ENCODE measurements at places on chromosomes 3 and 15.

DNA sequence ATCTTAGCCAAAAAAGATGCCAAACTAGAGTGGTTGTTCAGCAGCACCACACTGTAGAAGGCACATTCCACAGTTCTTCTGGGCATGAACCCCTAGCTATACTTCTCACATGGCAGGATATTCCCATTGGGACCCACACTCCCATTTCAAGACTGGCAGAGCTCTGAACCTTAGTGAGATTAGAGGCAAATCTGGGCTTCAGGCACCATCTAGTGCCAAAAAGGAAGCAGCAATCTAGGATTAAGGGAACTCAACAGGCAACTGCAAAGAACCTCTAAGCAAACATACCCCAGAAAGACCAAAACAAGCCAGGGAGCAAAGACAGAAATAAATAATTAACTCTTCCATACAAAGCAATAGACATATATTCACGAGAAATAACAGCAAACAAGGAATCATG, 66.2 kb downstream of the TAFA4 start:
- no peak for DNase-seq

GRCh38 chr3:115165701-115166100, 18.6 kb upstream of the ZBTB20 start:
- no peak for DNase-seq

DNA sequence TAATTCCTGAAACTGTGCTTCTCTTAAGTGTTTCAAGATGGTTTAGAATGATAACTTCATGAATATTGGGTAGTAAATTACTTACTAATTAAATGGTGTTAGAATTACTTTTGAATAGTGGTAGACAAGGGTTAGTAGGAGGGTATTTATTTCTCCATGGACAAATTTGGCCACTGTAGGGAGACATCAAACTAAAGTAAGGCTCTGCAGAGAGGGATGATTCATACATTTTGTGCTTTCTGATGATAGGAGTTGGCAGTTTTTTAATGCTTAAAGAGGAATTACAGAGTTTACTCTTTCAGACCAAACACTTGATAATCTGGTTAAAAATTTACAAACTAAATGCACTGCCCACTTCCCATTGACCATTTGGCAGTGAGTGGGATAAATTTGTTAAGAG, 127.6 kb downstream of the NAALADL2 start:
- no peak for DNase-seq

DNA sequence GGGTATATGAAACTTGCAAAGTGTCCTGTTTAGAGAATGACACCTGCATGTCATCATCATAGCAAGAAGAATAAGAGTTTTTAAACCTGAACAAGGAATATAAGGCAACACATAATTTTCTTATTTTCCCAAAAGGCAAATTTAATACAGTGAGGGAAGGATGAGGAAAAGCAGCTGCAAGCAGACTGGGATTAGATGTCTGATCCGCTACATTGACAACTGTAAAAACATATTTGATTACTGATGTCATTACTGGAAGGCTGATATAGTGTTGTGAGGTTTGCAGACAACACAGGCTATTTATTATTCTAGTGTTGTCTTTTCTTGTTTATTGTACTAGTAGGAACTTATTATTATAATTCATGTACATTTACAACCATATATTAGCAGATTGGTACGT, 528.7 kb downstream of the ZIC1 start:
- DNase-seq, result no peak

Measured in GM12878 (cell line).